ENCODE measurements at places on chromosomes 7 and 10.
A peak's percentile ranks its signal among the peaks of the same experiment; 100 is the strongest.

- DNase-seq, result no peak
These were observed 9.8 kb upstream of the SP8 start for GRCh38 chr7:20796500-20796899.

- no peak for DNase-seq
These were observed 724.5 kb downstream of the ANKRD7 start for GRCh38 chr7:118949031-118949430.

DNA sequence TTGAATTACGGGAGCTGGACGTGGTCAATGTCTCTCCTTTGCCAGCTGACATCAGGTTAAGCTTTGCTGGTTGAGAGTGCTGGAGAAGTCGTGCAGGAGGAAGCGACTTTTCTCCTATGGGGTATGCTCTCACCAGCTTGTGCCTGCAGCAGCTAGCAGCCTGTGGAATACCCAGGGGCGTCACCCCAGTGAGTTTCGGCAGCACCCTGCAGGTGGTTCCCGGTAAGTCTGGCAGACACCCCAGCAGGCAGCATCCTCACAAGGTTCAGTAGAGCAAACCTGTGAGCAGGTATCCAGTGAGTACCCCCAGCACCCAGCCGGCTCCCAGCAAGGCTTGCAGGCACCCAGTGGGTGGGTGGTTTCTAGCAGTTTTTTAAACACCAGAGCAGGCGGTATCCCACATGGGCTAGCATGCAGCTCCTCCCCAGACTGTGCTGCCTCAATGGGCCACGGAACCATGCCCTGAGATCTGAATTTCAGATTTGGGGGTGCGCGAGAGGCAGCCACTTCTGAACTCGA lies 74.8 kb upstream of the SVIL start:
- DNase-seq, result no peak

DNA sequence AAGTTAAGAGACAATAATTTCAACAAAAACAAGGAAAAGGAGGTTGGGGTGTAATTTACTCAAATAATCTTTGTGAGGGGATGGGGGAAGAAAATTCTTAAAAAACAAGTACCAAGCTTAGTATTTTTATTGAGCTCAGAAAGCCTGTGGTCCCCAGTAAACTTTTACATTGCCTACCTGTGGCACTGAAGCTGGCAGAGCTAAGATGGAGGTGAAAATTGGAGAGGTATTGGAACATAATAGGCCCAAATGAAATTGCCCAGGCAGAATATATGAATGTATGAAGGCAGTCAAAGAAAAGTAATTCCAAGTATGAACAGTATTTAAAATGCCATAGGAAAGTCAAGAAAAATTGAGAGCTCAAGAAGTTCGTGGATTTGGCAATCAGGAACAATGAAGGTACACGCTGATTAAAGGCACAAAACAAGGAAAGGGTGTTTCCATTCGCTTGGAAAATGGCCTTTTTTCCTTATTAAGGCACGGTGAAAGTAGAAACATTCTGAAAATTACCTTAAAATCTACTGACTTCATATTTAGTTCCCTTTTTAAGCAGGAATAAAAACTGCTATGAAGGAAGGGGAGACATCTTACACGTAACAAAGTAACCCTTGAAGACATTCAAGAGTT lies 3.4 kb upstream of the KMT2E start:
- DNase-seq, result no peak

DNA sequence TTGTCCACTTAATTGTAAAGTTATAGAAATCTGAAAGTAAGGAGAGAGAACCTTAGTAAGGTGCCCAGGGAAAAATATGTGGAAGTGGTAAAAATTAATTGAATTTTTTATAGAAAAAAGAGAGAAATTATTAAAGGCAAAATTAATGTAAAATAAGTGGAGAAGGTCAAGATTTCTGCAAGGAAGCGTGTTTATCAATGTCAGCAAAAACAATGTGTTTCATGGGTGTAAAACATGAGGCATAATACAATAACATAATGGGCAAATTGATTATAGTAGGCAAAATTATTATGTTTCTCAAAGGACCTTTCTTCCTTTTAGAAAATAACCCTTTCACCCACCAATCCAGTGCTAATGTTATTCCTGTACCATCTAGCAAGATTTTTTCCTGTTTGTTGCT lies 1520.1 kb downstream of the REEP3 start:
- DNase-seq, result no peak

DNA sequence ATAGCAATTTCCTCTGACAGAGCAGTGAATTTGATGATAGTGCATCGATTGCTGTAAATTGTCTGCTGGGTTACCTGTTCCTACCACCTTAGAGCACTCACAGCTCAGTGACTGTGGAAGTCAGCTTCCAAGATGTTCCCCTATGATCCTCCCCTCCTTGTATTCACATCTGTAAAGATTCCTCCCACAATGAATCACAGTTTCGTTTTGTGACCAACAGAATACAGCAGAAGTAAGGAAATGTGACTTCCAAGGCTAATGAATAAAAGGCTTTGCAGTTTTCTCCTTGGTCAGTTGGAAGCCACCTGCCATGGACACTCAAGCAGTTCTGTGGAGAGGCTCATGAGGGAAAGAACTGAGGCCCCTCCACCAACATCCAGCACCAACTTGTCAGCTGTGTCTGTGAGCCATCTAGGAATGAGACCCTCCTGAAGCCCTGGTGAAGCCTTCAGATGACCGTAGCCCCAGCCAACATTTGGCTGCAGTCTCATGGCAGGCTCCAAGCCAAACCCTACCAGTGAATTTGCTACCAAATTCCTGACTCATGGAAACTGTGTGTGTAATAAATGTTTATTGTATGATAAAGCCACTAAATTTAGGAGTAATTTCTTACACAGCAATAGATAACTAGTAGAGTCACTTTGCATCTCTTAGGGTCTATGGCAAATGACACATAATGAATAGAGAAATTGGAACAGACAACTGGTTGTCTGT lies 309.5 kb upstream of the NPVF start:
- no peak for DNase-seq

DNA sequence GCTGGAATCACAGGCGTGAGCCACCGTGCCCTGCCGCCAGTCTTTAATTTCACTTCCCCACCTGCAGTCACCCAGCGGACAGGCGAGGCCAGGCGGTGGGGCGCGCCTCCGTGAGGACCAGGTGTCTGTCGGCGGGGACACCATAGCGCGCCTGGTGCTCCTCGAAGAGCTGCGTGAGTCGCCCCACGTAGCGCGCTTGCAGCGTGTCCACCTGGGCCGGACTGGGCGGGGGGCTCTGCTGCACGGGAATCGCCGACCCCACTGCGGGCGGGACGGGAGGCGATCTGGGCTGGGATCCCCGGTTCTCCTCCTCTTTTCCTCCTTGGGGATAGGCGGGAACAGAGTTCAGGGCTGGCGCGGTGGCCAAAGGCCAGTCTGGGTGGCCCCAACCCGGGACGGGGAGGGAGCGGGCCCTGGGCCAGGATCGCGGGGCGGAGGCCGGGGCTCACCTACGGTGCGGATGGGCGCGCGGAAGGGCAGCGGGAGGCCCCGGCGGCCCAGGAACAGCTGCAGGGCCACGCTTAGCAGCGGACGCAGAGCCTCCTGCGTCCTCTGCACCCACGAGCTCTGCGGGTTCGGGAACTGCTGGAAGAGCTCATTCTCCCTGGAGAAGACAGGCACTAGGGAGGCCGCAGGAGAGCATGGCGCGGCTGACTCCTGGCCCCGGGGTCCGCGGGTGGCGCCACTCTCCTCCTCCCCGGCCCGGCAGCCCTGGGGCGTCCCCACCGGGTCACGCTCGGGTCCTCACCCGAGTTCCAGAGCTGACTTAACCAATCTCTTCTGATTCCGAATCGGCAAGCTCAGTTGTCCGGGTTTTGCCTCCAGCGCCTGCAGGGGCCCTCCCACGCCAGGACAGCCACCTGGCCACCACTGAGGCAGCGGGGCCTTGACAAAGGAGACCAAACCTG lies 1.1 kb upstream of the MOGAT3 start:
- no peak for DNase-seq

DNA sequence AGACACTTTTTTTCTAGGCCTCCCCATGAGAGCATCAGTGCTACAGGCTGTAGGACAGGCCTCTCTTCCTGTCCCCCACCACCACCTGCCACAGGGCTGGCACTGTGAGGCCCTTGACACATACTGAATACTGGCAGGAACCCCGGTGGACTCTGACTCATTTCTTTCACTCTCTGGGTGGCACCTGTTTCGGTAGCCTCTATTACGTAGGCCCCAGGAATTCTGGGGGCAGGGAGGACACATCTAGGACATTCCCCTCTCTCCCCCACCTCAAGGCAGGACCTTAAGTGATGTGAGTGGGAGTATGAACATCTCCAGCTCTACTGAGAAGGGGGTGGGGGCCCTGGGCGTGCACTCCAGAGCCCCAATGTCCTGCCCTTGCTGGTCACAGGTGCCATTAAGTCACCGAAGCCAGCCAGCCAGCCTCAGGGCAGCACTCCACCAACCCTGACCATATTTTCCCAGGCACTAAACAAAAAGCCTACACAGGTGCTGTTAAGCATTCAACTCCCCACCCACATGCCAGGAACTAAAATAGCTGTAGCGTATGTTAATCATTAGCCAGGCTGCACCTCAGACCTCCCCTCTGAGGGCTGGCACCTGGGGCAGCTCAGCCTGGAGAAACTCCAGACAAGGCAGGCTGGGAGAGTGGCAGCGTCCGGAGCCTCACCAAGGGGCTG lies 8.9 kb downstream of the ANXA11 start:
- DNase-seq, result peak; percentile 81

GRCh38 chr10:17001961-17002749 lies 127.5 kb downstream of the CUBN start:
- DNase-seq, result no peak

DNA sequence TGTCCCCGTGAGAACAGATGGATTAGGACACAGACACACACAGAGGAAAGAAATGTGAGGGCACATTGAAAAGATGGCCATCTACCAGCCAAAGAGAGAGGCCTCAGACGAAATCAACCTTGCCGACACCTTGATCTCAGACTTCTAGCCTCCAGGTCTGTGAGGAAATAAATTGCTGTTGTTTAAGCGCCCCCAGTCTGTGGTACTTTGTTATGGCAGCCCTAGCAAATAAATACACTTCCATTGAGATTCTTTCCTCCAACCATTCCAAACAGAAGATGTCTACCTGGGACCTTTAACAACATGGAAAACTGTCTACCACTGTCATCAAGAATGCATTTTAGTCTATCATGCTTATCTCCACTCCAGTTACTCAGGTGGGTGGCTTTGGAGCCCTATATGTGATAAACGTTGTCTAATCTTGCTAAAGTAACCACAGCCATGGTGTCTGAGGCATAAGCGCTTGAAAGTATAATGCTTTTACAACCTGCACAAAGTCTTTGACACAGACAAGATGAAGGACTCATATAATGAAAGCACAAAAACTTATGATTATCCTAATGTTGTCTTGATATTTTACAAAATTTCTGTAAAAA lies 244.3 kb downstream of the MTERF1 start:
- DNase-seq, result no peak

GRCh38 chr10:111833251-111833650 lies 350.3 kb downstream of the GPAM start:
- no peak for DNase-seq

- DNase-seq, result no peak
These were observed 17.8 kb downstream of the LDB3 start for GRCh38 chr10:86685893-86686632.

DNA sequence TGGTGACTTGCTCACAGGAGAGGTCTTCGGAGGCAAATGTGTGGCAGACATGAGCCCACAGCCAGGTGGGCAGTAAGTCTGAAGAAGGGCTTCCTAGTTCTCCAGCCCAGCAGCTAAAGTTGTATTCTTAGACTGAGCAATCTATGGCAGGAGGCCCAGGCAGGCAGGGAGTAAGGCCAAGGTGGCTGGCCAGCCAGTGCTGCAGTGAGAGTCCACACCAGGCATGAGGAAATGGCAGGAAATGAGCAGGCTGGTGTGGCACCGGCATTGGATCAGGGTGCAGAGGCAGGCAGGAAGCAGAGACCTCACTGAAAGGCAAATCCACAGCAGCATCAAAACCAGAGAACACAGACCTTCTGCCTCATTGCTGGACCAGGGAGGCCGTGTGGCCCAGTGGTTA lies 84.6 kb upstream of the PDE1C start:
- no peak for DNase-seq

DNA sequence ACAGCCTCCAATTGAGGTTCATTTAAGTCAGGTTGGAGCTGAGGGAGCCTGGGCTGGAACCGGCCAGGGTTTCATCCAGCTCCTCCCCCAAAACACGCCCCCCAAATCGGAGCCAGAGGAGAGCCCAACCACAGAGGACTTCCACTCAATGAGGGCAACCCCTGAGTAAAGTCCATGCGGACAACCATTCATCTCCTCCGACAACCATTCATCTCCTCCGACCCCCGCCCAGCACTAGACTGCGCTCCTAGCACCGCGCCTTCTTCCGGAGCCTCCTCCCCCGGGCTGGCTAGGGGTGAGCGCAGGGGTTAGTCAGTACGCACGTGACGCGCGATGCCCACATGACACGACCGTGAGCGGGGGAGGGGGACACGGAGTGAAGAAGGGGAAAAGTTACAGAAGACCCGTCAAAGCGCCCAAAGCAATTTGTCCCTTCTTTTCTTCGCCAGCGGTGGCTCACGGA lies 1.4 kb downstream of the MAGI2 start:
- DNase-seq, result no peak

DNA sequence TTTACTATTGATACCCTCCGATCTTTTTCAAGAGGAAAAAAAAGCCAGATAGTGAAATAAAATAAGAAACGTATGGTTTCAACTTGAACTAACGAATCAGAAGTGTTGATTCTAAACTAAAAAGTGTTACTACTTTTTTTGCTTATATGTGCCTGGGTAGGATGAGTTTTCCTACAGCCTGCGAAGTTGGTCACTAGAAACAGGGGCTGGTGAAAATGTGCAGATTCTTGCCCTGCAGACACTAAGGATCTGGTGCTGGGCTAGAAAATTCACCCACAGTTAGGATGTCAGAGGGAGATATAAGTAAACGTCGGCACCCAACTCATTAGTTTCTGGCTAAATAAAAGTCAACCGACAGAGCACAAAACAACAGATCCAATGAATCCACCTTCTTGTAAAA lies 298.7 kb upstream of the NFE2L3 start:
- DNase-seq, result no peak

DNA sequence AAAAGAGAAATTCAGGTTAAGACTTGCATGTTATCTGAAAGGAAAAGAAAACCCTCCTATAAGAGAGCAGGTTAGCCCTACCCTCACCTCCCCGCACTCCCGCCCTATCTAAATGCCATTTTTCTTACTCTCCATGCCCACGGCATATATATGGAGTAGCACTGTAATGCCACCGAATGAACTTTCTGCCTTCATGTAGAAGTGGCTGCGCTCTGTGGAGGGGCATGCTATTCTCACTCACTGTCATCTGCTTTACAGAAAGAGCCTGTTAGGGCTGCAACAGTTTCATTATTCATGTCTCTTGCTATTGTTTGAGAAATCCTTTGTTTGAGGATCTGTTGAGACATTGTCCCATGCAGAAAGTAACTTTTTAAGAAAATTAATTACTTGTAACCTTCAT lies 1190.6 kb downstream of the SORCS1 start:
- no peak for DNase-seq

- DNase-seq, result no peak
These were observed 441 bp downstream of the CCDC186 start for GRCh38 chr10:114173603-114173920.

GRCh38 chr7:79405368-79405767 lies 48.1 kb downstream of the MAGI2 start:
- DNase-seq, result no peak

GRCh38 chr10:33032654-33033151 lies 74.7 kb upstream of the ITGB1 start:
- no peak for DNase-seq

GRCh38 chr7:95199779-95200558 lies 124.4 kb downstream of the PON1 start:
- no peak for DNase-seq

All from stimulated activated CD4-positive, alpha-beta T cell treated with anti-CD3 and anti-CD28 coated beads, Interleukin-1b, Interleukin-23, amount 100 ng/mL, for 48 hours (primary cell).